ENCODE measurements at places on chromosomes 11 and 22.

DNA sequence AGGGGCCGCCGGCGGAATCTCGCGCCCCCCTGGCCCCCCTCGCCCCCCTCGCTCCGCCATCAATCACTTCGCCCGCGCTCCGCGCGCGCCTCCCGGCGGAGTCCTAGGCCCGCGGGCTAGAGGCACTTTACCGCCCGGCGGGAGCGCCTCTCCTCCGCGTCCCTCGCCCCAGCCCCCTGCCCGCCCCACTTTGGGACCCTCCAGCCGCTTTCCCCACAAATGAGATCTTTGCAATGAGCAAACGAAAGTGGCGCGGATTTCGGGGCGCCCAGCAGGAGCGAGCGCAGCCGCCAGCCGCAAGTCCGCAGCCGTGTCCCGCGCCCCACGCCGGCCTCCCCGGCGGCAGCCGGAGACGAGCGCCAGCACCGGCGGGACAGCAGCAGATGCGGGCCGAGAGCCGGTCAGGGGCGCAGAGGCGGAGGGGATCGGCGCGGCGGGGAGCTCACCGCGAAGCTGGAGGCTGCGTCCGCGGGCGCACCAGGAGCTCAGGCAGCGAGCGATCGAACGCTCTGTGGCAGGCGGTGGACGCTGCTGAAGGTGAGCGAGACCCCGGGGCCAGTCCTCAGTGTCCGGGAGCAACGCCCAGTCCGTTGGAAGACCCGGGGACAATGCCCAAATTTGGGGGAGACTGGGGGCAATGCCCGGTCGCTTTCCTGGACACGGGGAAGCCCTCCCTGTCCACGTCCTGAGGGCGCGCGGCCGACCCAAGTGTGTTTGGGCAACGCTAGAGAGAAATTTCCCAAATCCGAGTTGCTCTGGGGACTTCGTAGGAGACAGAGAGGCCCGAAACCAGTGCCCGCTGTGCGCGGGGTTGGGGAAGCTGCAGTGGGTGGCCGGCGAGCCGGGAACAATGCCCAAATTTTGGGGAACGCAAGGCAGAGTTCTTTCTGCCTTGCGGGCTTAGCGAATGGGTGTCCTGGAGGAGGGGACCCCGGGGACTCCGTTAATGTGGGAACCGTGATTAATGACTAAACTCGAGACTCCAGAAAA lies 1.5 kb upstream of the IGF2 start:
- DNase-seq, result no peak

GRCh38 chr22:25494774-25495173 lies 69.7 kb upstream of the GRK3 start:
- no peak for DNase-seq

- no peak for DNase-seq
These were observed 217.6 kb upstream of the CARD18 start for GRCh38 chr11:105357146-105357545.

- DNase-seq, result no peak
These were observed 60.5 kb downstream of the DDI1 start for GRCh38 chr11:104096900-104097299.

DNA sequence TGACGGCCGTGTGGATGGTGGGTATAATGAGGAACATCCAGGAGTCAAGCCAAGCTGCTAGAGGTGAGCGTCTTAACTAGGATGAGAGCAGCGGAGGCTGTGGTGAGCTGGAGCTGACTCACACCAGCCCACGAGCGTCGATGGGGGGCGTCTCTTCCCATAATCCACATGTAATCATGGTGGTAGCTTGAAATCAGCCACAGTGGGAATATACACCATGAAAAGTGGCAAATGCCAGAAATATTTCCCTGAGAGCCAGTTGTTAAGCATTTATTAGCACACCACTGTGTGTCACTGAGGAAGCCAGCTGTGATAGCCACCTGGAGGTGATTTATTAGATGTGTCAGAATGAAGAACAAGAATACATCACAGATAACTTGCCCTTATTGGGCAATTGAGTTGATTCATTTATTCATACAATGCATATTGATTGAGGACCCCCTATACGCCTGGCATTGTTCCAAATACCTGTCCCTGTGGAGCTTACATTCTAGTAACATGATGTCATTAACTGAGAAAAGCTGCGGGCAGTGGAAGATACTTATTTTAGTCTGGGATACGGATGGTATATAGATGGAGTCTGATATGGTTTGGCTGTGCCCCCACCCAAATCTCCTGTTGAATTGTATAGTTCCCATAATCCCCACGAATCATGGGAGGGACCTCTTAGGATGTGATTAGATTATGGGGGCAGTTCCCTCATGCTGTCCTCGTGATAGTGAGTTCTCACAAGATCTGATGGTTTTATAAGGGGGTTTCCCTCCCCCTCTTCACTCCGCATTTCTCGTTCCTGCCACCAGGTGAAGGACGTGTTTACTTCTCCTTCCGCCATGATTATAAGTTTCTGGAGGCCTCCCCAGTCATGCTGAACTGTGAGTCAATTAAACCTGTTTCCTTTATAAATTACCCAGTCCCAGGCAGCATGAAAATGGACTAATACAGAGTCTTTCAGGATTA lies 473.4 kb downstream of the METTL15 start:
- DNase-seq, result no peak

Measured in esophagus squamous epithelium (tissue), 5 donors.